NCI-H510A (cell line): ENCODE measurements at places on chromosomes 5 and 9.

DNA sequence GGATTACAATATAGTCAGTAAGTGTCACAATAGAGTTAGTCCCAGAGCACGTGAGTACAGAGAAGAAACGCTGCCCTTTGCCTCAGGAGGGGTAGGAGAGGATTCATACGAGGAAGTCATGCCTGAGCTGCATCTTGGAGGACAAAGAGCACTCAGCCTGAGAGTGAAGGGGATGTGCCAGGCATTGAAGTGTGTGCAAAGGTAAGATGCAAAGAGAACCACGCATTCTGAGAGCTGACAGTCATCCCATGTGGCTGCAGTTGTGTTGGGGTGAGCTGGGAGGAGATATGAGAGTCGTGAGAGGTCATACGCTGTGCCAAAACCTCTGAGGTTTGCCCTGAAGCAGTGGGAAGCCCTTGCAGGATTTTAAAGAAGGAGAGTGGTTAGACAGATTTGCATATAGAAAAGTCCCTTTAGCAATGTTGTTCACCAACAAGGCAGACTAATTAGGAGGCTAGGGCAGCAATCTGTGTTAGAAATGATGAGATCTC, 97.5 kb downstream of the PIP5K1B start:
- DNase-seq = no peak

DNA sequence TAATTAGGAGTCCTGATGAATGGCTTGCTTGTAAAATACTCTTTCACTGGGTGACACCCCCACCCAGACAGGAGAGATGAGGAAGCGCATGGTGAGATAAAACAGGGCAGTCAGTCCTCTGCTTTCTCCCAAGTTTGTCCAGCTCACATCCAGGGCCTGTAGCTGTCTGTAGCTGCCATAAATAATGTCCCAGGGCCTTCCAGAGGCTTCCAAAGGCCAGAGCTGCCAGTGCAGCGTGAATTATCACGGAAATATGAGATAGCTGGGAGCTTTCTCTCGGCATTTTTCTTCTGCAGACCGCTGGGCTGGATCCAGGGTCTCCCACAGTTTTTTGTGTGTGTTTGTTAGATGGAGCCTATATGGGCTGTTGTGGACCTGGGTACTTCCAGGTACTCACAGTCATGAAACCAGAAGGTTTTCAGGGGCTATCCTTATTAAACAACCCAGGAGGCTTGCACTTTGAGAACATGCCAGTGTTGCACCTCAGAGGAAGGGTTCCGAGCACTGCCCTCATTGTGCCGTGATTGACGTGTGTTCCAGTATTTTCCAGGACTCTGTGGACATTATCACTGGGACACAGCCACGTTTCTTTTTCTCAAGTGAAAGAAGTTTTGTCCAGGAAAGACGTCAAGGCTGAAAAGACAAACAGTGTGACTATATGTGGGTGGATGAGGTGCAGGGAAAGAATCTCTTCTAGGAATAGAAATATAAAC, 117.5 kb downstream of the FGF1 start:
- DNase-seq = no peak

- no peak for DNase-seq
These were observed 30.1 kb downstream of the TSPAN17 start for GRCh38 chr5:176677209-176677939.

DNA sequence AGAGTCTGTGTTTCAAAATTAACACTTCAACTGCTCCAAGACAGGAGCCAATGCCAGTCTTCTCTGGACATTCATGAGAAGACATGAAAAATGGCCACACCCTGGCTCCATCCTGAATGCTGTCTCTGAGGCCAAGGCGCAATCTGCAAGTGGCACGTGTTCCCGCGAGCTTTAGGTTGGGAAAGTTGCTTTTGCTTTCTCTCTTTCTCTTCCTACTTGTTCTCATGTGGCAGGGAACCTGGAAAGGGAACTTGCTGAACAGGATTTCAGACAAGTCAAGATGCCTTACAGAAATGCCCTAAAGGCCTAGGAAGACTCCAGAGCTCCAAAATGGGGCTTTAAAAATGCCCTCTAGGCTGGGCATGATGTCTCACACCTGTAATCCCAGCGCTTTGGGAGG, 91.9 kb upstream of the OTULINL start:
- DNase-seq = no peak

GRCh38 chr5:120083851-120084542, 380.1 kb upstream of the PRR16 start:
- no peak for DNase-seq

GRCh38 chr5:32346869-32347268, 34.1 kb upstream of the MTMR12 start:
- no peak for DNase-seq

DNA sequence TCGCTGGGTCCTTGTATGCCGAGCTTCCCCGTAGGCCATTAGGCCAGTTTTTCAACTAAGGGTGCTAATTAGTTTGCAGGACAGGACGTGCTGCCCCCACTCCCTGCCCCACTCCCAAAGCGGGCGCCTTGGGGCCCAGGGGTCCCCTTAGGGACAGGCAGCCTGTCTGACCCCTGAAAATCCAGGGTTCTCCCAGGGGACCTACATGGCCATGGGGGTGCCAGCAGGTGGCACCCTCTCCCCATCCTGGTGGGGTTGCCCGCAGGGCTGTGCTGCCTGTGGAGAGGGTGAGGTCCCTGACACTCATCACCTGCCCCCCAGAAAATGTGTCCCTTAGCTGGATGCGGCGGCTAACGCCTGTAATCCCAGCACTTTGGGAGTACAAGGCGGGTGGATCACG, 8.5 kb upstream of the CCDC187 start:
- DNase-seq = no peak

DNA sequence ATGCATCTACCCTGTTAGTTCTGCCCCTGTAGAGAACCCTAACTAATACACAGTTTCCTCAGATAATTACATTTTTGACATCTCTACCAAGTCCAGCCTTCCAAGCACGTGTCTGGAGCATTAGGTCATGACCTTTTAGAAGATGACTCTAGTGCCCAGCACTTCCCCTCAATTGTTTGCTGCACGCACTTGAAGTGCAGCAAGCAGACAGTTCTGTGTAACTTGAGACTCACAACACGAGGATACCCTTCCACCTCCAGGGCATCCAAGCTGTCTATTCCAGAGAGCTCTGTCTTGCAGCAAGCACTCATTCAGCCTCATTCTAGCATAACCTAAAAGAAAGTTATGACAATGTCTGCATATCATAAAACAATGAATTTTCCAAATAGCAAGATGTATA, 1410.5 kb upstream of the CDH18 start:
- DNase-seq = peak; percentile 74

DNA sequence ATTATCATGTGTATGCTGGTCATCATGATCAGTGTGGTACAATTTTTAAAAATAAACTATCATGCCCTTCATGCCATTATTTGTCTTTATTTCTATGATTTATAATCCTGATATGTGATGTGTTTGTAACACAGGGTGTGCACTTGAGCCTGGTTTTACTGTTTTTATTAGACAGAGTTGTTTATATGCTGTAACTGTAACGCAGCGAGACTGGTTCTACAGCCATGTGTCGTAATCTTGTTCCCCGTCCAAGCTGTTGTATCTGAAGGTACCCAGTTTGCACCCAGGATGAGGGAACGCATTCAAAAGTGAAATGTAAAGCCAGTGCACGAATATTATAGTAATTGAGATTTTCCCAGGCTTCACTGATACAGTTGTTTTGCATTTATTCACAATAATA, 28.2 kb downstream of the SNX18 start:
- DNase-seq = no peak

- DNase-seq = no peak
These were observed 19.4 kb downstream of the SARDH start for GRCh38 chr9:133718563-133719315.

DNA sequence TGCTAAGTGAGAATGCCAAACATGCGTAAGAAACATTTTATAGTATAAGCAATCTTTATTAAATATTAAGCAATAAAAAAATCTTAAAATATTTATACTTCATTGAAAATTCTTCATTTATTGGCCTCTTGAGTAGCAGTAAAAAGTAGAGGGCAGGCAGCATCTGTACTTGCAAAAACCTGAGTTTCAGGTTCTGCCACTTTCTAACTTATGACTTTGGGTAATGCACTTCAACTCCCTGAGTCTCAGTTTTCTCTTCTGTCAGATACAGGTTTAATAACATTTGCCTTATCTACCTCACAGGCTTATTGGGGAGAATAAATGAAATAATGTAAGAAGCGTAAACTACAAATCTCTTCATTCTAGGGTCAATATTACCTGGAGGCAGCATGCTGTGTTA, 19.8 kb upstream of the MCTP1 start:
- peak; percentile 10 for DNase-seq

DNA sequence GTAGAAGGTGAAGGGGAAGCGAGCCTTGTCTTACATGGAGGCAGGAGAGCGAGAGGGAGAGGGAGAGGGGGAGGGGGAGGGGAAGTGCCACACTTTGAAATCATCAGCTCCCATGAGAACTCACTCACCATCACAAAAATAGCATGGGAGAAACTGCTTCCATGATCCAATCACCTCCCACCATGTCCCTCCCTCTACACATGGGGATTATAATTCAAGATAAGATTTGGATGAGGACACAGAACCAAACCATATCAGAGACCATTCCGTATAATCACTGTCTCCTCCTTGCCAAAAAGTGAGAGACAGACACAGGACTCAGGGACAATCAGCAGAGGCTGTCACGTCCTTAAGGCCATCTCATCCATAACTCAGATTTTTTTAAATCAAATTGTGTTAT, 187.7 kb upstream of the TAS2R1 start:
- DNase-seq = no peak

DNA sequence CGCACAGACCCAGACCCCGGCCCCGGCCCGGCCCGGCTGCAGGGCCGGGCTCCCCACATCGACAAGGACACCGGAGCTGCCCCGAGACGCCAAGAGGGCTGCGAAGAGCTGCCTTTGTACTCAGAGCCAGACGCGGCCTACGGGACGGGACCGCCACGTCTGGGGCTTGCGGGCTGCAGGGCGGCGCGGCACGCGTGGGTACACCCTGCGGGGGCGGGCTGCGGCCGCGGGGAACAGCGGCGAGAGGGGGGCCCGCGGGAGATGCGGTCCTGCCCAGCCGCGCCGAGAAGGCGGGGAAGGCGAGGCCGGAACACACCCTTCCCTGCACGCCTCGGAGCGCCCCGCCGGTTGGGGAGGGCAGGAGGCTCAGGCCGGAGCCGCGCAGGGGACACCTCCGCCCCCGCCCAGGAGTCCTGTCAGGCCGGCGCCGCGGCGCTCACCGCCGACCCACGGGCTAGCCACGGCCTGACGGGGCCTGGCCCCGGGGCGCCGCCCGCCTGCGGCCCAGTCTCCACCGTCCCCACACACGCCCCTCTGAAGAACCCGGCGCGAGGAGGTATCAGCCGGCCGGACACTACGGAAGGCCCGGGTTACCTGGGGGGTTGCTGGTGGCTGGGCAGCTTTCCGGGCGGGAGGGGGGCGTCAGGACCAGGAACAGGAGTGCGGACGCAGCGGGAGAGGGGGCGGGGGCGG, 478 bp downstream of the RAB14 start:
- peak; percentile 31 for DNase-seq

- DNase-seq = no peak
These were observed 144.2 kb downstream of the PCSK1 start for GRCh38 chr5:96288845-96289185.

- no peak for DNase-seq
These were observed 296.5 kb downstream of the ARHGAP26 start for GRCh38 chr5:143066556-143067281.

DNA sequence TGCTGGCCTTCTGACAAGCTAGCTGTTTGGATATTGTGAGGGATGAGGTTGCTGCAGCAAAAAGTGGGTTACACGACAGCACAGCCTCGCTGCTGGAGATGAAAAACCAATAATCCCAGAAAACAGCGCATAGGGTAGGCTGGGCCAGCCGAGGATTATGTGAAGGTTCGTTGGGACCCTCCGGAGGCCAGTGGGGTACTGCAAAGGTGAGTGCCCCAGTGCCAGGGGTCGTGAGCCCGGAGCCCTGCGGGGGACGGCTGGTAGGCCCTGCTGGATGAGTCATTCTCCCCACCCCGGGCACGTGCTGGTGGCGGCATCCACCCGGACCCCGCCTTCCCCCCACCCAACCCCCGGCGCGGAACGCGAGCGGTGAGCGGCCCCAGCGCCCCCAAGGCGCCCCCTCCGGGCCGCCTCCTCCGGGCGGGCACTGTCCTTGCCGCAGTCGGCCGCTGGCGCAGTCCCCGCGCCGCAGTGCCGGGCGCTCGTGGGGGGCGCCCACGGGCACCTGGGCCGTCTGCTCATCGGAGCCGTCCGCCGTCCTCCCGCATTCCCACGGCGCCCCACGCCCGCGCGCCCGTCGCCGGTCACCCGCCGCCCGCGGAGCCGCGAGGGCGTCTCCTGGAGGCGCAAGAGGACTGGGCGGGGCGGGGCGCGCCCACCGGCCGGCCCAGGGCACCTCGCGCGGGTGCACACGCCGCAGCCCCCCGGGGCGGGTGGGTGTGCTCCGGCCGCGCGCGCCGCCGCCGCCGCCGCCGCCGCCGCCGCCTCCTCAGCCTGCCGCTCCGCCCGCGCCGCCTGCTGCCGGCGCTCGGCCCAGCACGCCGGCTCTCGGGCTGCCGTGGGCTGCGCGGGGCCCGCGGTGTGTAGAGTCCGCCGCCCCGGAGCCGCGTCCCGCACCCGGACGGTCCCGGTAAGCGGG, at the start of gene PHF24:
Gene PHF24, plus strand, starts transcription at position 794 of the 919 bp plus-strand sequence. CDS start 13,014 bp downstream, outside the sequence.
- DNase-seq = no peak

DNA sequence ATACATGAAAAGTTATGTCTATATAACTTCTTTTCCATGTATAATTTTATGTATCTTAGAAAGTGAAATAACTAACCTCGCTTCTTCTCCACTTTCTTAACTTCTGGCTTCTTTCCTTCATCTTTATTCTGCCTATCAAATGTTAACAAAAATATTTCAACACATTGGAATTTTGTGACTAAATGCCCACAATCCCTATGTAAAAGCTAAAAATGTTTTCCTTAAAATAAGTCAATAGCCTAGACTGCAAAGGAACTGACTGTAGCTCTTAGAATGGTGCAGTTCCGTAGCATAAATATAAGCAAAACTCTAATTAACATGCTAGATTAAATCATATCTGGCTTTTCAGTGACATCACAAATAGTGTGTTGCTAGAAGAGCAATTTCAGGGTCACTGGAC, 40.9 kb downstream of the PSIP1 start:
- no peak for DNase-seq

DNA sequence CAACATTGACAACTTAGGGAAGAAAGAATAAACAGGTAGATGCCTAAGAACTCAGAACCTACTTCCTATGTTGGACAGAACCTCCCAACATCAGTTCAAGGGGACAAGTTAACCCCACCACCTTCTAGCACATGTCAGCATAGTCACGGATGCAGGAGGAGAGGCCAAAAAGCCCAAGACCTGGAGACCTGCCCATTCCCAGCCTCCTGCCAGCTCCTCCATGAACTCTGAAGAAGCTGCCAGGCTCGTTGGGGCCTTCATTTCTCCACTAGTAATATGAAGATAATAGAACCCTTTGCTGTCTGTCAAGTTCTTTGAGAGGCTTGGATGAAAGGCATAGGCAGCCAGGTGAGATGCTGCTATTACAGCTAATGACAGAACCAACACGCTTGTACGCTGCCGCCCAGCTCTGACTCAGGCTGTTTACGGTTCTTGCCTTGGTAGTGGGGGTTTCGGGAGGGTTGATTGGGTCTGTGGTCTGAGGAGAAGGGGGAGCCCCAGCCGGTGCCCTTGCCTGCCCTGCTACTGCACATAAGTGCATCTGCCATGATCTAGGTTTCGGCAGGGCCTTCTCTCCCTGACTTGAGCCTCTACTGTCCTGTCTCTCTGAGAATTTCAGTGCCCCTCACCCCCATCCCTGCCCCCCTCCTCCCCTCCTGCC, 82.2 kb downstream of the NRG2 start:
- no peak for DNase-seq

- DNase-seq = no peak
These were observed 155.6 kb upstream of the IER5L start for GRCh38 chr9:129333617-129334104.

- peak; percentile 21 for DNase-seq
These were observed 1.4 kb downstream of the NR6A1 start for GRCh38 chr9:124769549-124770358.

- no peak for DNase-seq
These were observed 13.0 kb upstream of the CYFIP2 start for GRCh38 chr5:157252711-157253465.
